GM12892 (cell line): ENCODE measurements at places on chromosomes 5 and 9.

DNA sequence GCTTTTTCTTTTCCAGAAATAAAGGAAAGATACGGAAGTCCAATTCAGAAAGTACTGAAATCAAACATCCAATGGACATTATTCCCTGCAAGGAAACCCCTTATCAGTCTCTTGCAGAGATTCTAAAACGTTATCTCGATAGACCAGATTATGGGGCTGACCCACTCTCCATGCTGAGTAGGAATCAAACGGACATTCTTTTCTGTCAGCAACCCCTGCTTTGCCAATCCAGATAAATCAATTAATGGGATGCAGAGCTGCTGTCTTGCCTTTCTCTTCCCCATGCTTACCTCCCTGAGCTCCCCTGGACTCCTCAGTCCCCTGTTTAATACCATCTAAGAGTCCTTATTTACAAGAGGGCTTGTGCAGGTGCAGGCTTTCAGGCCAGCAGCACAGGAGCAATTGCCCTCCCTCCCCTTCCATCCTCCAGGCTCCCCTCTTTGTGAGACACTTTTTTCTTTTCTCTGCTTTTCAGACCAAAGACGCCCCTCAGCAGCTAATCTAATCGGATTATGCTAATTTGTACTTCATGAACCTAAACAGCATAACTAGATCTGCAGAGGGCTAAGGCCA, 14.2 kb downstream of the TAL2 start:
- no peak for DNase-seq

DNA sequence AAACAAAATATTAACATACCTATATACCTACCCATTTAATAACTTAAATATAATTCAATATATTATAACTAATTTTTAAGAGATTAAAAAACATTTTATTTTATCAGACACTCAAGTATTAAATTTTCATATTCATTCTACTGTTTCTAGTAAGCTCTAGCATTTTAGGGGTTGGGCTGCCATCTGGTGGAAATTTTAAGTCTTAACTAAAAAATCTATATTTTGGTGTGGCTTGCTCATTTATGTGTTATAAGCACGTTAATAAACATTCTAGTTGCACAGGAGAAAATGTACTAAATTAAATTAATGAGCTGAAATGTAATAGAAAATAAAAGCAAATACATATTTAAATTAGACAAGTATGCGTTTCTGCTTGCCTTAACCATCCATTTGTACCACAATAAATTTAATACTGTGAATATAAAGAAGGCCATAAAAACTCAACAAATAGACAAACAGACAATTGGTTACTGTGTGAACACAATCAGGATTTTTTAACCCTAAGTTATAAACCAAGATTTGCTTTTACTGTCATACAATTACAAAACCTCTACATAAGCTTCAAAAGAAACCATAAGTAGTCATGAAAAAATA, 1728.3 kb upstream of the CDH9 start:
- no peak for DNase-seq

- DNase-seq, result peak; percentile 67
Measured at GRCh38 chr9:99824378-99825171, 2.9 kb downstream of the NR4A3 start.

DNA sequence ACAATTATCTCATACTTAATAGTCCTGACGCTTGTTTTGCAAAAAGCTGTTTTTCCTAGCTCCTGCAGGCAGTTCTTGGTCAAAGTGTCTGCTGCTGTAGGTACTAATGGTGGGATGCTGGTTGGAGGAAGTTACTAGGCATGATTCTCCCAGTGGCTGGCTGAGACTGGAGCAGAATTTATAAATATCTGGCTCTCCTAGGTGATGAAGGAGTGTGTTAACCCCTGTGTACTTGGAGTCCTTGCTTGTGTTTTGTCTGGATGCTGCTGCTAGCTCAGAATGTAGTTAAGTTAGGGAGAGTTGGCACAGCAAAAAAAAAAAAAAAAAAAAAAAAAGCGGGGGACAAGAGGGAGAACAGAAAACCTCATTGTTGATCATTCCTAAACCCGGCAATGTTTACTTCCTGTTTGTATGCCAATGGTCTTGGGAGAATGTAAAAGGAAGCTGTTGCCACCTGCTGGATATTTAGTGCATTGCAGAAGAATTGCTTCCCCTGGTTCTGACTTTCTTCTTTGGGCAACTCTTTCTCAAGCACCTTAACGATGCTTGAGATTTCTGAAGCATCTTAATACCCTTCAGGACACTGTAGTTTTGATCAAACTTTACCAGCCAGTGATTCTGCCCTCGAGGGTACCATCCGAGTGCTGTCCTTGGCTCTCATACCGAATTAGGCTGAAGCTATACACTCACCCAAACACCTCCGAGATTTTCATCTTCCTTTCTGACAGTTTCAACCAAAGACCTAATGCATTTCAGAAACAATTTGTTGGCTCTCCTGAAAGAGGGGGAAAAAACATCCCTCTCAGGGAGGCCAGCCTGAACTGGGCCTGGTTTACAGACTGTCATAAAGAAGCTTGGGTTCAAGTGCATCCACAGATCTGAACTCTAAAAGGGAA, 71.7 kb upstream of the WWC1 start:
- peak; percentile 27 for DNase-seq

GRCh38 chr9:93679536-93680442, 103.4 kb downstream of the PHF2 start:
- peak; percentile 6 for DNase-seq

DNA sequence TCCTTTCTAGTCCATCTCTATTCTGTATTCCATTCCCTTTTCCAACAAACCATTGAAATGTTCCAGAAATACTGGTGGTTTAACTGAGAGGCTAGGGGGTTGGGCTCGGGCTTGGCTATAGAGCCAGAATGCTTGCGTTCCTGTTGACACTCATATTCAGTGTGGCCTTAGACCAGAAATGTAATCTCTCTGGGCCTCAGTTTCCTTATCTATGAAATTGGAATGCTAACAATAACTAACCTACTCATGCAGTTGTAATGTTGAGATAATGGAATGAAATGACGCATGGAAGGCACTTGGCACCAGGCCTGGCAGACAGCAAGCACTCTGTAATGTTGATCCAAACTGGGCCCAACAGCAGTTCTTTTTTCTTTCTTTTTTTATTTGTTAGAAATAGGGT, 26.8 kb downstream of the JADE2 start:
- no peak for DNase-seq

- no peak for DNase-seq
Measured at GRCh38 chr9:35688558-35689541, 875 bp downstream of the TPM2 start.

GRCh38 chr5:88805151-88805784, 77.7 kb downstream of the MEF2C start:
- DNase-seq, result no peak

DNA sequence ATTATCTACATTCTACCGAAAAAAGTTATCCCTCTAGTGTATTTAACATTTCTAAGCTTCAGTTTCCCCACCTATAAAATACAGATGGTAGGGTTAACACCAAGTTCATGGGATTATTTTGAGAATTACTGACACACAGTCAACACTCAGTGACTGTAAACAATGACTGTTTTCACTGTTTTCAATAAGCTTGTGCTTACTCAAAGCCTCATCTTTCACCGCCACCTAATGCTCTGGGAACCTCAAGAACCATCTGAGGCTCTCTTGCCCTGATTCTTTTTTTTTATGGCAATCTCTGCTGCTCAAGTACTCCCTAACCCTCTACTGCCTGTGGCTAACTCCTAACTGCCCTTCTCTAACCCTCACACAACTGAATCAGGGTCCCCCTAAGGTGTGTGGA, 59.6 kb downstream of the SETX start:
- DNase-seq, result no peak

DNA sequence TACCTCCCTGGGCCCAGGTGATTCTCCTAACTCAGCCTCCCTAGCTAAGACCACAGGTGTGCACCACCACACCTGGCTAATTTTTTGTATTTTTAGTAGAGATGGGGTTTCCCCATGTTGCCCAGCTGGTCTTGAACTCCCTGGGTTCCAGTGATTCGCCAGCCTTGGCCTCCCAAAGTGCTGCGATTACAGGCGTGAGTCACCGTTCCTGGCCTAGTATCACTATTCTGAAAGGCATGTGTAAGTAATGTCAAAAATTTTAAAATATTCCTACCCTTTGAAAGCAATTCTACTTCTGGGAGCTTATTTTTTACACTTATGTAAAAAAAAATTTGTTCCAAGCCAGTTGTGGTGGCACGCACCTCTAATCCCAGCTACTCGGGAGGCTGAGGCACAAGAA, 27.1 kb upstream of the TLE1 start:
- no peak for DNase-seq

- no peak for DNase-seq
Measured at GRCh38 chr9:127014910-127015540, 100.4 kb downstream of the RALGPS1 start.

- DNase-seq, result peak; percentile 54
Measured at GRCh38 chr5:139668064-139668880, 20.1 kb downstream of the CXXC5 start.

DNA sequence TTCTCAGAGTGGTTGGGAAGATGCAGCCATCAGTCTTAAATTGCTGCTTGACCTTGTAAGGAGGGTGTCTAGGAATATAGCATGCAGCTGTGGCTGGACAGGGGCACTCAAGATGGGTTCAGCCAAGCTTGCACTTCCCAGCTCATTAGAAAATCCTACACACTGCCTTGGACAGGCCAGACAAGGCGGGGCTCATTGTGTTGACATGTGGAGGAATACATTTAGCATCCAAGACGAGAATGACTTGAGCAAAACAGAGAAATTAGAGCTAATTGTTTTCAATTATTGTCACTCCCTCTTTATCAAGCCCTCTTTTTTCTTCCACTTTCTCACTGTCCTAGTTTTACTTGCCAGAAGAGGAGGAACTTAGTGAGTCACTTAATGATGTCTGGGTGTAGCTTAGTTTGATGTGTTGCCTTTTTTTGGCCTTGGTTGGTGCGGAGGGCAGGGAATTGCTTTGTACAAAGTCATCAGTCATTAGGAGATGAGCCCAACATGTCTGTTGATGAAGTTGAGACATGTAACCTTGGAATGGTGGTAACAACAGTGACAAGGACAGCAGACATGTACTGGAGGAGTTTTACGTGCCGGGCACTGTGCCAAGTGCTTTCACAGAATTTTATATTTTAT, 1219.3 kb upstream of the WWC1 start:
- no peak for DNase-seq

DNA sequence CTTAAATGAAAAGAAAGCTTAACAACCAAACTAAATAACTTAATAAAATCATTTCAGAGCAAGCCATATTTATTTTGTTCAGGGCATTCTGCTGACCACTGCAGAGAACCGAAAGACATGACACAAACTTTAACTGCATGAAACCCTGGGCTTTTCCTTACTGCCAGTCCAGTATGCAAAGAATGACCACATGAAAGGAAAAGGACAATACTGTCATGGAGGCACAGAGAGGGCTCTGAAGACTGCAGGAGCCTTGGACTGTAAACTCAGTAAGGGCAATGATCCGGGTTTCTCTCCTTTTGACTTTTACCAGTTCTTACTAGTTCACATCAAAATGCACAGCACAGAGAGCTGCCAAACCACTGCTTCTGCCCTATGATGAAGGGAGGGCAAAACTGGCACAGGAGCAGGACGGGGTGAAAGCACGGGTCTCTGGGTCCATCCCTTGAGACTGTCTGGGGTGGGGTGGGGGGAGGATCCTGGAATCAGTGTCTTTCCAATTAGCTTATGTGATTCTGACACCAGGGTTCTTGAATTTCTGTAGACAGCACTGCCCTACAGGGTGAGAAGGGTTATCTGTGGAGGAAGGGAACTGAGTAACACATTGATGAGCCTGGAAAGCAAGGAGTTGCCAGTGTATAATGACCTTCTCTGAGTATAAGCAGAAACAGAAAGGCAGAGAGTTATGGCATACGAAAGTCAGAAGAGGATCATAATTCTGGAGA, 44.7 kb downstream of the RNF130 start:
- no peak for DNase-seq

GRCh38 chr5:179870403-179870903, 11.8 kb upstream of the MRNIP start:
- DNase-seq, result no peak

GRCh38 chr9:35690614-35691333, 1.0 kb upstream of the TPM2 start:
- peak; percentile 62 for DNase-seq

- no peak for DNase-seq
Measured at GRCh38 chr9:130770679-130771442, 64.2 kb upstream of the ABL1 start.

GRCh38 chr5:62077823-62078550, 228.0 kb upstream of the KIF2A start:
- no peak for DNase-seq

DNA sequence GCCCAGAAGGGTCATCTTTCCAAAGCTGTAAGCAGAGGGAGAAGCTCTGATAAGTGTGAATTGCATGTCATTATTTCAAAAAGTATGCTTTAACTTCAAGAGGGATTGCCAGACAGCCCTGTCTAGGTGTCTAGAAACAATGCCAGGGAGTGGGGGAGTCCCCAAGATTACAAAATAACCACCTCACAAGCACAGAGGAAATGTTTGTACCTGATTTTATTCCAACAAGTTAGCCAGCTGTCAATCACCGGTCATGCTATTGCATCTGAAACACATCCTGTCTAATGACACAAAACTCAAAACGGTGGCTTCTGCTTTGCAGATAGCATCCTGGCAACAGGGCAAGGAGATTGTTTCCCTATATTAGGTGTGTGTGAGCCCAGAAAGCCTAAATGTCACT, 154.2 kb upstream of the WWC1 start:
- no peak for DNase-seq

GRCh38 chr5:164191240-164191639, 685.8 kb downstream of the MAT2B start:
- no peak for DNase-seq

DNA sequence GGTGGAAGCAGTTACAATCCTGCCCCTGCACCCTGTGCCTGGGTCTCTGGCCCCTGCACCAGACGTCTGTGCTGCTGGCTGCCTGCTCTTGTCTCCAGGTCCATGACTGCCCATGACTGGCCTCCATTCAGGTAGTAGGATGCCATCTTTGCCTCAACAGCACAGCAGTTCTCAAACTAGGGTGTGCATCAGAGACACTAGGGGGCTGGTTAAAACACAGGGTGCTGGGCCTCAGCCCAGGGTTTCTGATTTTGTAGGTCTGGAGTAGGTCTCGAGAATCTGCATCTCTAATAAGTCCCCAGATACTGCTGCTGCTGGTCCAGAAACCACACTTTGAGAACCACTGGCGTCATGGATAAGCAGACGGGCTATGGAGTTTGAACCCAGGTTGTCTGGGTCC, 24.0 kb downstream of the COL15A1 start:
- no peak for DNase-seq
